GM12878 (cell line): ENCODE measurements at places on chromosomes 2 and 18. TPM values are rescaled to one million over a fixed set of nuclear protein-coding genes. Genes with fewer than 3 reads are reported as not detected.

Gene WNT10A
- total RNA-seq = 20.6 and 20.7 TPM in 2 replicates

Gene LYG2
- not detected in 2 replicates for total RNA-seq

Gene SERPINB12
- total RNA-seq = not detected in 2 replicates

Gene IL18R1
- total RNA-seq = 10.0 and 10.4 TPM in 2 replicates

Gene PLB1
- total RNA-seq = 0.21 and 0.36 TPM in 2 replicates

Gene CHRND
- total RNA-seq = not detected in 2 replicates

Gene INHBB
- 0.05 and 0.11 TPM in 2 replicates for total RNA-seq

Gene UGT1A4
- total RNA-seq = 0.21 TPM in 1 of 2 replicates, not detected in the other

Gene TNFAIP6
- total RNA-seq = 0.82 and 1.3 TPM in 2 replicates

Gene AKAIN1
- not detected in 2 replicates for total RNA-seq

Gene PMAIP1
- total RNA-seq = 101 and 105 TPM in 2 replicates

Gene RPL37A
- 4,280 and 4,544 TPM in 2 replicates for total RNA-seq

Gene CYBRD1
- 33.0 and 34.8 TPM in 2 replicates for total RNA-seq
